ENCODE measurements at places on chromosomes 16 and 17. TPM values are rescaled to one million over a fixed set of nuclear protein-coding genes. Genes with fewer than 3 reads are reported as not detected.

Gene LRRC46
- not detected for total RNA-seq

Gene FBXO31
- total RNA-seq = 156 TPM

Gene ADORA2B
- 1.4 TPM for total RNA-seq

DNA sequence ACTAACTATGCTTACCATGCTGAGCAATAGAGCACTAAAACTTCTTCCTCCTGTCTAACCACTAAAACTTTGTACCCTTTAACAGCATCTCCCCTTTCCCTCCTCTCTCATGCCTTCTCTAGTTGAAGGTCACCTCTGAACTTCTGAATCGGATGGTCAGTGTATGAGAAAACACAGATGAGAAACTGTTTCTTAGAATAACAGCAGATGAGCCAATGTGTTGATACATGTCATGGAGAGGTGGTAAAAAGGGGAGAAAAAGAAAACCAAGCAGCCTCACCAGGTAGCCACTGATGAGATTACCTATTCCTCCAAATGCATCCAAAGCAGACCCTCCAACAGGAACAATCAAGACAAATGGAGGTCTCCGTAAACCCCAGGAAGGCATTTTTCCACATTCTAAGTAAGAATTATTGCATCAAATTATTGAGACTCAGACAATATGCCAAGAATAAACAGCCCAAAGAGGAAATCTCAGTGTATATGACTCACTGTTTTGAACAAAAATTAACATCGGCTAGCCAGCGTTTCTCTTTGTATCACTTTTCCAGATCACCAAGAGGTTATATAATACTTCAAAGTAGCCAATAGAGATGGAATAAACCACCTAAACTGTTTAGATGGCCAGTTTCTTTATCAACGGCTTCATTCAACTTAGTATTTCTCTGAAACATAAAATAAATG is 793.3 kb upstream of the SOX9 start:
- no peak overlapping the region for H3K4me3 ChIP-seq
- DNase-seq = no peak
- H3K27ac ChIP-seq = no peak overlapping the region
- no peaks in the 10 kb centered on the region for H3K4me1 ChIP-seq
- H3K36me3 ChIP-seq = no peaks in the 10 kb centered on the region
- H3K27me3 ChIP-seq = no peaks in the 10 kb centered on the region

- H3K36me3 ChIP-seq = no peaks in the 10 kb centered on the region
- H3K4me3 ChIP-seq = peak overlapping the region; percentile 90
- peak; percentile 89 for DNase-seq
Observed at GRCh38 chr16:31458073-31458843, 1.0 kb upstream of the ARMC5 start.

- no peak for DNase-seq
- H3K4me1 ChIP-seq = peaks cover 41% of the 10 kb centered on the region
- no peak overlapping the region for H3K4me3 ChIP-seq
- no peaks in the 10 kb centered on the region for H3K36me3 ChIP-seq
- no peaks in the 10 kb centered on the region for H3K27me3 ChIP-seq
Observed at GRCh38 chr17:1732241-1732832, 7.8 kb downstream of the WDR81 start.

- H3K27me3 ChIP-seq = no peaks in the 10 kb centered on the region
- no peak overlapping the region for H3K27ac ChIP-seq
- H3K4me3 ChIP-seq = no peak overlapping the region
- DNase-seq = peak; percentile 62
- H3K36me3 ChIP-seq = no peaks in the 10 kb centered on the region
- peaks cover 23% of the 10 kb centered on the region for H3K4me1 ChIP-seq
Observed at GRCh38 chr17:33977729-33978514, 277.2 kb upstream of the CCL2 start.

DNA sequence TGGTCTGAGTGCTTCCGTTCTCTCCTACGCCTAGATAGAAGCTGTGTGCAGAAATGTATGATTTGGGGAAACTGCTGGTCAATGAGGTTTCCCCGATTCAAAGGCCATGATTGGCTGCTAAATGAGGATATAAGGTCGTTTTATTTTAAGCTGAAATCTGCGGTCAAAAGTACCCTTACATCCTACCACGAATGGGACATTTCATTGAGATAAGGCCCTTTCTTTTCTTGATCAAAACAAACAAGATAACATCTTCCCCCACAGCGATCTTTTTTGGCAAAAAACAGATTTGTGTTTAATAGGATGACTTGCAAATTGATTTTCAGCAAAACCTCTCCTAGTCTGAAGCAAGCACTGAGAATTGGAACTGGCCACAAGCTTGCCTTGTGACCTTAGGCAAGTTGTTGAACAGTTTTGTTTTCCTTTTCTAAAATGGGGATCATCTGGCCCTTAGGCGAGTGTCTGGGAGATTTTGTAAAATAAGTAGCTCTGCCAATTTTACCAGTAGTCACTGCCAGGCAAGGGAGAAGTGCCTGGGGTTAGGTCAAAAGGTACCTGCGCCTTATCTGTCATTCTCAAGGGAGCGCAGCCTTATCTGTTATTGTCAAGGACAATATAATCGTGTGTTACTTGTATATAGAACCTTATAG is 635 bp downstream of the SCPEP1 start:
- peak overlapping the region; percentile 75 for H3K4me3 ChIP-seq
- DNase-seq = no peak
- H3K27ac ChIP-seq = peak overlapping the region; percentile 84
- H3K4me1 ChIP-seq = peaks cover 12% of the 10 kb centered on the region
- H3K36me3 ChIP-seq = peaks cover 16% of the 10 kb centered on the region

DNA sequence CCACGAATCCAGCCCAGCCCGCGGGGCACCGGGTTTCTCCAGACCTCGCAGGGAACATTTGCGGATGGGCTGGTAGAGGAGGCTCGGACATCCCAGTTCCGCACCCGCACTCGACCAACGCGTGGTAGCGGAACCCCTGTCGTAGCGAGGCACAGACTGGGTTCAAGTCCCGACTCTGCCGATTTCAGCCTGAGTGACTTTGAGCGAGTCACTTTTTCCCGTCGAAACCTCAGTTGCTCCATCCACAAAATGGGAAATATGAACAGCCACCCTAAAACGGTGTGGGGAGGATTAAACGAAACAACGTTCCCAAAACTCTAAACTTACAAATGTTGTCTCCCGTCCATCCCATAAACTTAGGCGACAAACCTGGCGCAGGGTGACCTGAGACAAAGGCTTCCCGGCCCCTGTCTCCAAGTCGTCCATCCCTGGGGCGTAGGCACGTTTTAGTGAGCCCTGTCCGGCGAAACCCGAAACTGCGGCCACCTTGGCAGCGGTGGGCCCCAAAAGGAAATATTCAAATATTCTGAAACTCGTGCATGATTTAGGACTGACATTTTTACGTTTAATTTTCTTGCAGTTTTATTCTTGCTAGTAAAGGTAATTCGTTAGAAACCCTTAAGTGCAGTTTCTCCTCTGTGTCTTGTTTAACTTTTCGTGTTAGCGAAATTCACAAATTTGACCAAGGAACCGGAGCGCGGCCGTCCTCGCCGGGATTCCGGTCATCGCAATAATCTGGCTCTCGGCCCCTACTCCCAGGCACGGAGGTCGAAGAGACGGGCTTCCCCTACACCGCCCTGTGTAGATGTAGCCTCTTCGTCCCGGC is 1.9 kb upstream of the MLLT6 start:
- no peak for DNase-seq
- peak overlapping the region; percentile 71 for H3K4me3 ChIP-seq
- peaks cover 24% of the 10 kb centered on the region for H3K4me1 ChIP-seq
- no peaks in the 10 kb centered on the region for H3K36me3 ChIP-seq
- no peaks in the 10 kb centered on the region for H3K27me3 ChIP-seq
- peak overlapping the region; percentile 100 for H3K27ac ChIP-seq

All from gastrocnemius medialis (tissue), 4 donors.